ENCODE measurements at places on chromosomes 5 and 9.

GRCh38 chr5:74948031-74948546 is 81.9 kb upstream of the FAM169A start:
- no peak for DNase-seq

DNA sequence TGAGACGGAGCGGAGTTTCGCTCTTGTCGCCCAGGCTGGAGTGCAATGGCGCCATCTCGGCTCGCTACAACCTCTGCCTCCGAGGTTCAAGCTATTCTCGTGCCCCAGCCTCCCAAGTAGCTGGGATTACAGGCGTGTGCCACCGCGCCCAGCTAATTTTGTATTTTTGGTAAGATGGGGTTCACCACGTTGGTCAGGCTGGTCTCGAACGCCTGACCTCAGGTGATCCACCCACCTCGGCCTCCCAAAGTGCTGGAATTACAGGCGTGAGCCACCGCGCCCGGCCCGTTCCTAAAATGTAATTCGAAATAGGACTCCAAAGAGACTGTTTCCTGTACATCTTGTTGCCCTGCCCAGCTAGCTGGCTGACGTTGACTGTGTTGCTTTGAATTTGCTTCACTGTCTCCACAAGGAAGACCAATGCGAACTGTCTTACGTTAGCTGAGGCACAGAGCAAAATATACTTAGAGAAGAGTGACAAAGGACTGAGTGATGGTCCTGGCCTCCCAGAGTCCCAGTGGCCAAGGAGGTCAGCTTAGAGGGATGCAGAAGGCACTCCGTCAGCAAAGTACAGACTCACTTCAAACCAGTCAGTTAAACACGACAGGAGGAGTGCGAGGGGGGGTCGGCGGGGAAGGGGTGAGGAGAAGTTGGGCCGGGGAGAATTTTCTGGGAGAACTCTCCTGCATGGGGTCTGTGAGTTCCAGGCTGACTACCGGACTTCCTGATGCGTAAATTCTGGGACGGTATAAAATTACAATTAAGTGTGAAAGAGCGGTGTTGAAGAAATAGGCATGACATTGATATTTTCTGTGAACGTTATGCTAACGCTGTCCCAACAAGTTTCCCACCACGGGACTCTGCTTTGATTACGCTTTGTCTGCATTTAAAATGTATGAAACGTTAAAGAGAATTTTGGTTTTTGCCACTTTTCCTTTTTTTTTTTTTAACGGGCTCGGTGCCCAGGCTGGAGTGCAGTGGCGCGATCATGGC is 6.8 kb upstream of the TRIM41 start:
- DNase-seq, result no peak

DNA sequence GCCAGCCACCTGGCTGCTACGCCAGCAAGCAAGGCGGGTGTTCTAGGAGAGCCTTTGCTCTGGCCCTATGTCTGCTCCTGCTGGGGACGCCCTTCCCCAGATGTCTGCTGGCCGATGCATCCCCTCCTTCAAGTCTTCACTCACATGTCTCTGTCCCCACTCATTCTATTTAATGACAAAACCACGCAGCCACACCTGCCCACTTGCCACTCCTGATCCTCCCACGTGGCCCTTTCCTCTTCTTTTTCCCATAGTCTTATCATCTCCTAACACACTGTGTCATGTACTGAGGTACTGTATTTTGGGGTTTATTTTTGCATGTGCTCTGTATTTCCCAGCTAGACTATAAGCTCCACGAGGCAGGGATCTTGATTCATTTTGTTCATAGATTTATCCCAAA is 62.0 kb upstream of the HRH2 start:
- no peak for DNase-seq

DNA sequence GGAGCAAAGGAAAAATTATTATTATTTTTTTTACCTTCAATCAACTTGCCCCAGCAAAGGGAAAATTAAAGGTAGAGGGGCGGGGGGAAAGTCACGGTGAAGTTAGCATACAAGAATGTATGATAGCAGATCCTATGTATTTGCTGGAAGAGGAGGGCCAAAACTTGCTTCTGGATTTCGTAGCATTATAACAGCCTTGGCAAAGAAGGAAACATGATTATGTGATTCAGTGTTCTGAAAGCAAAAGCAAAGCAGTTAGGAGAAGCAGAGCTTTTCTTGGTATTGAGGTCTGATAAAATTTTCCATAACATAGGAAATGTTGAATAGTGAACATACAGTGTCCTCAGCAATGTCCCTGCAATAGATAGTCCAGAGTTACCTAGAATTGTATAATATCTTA is 32.4 kb downstream of the MAST4 start:
- DNase-seq, result no peak

- no peak for DNase-seq
Observed at GRCh38 chr5:27475063-27475462, 436.7 kb upstream of the CDH9 start.

- no peak for DNase-seq
Observed at GRCh38 chr9:20139763-20140290, 351.0 kb upstream of the SLC24A2 start.

- no peak for DNase-seq
Observed at GRCh38 chr9:109699019-109699418, 81.0 kb upstream of the PALM2AKAP2 start.

GRCh38 chr9:27471789-27472188 is 52.3 kb upstream of the IFNK start:
- DNase-seq, result no peak

DNA sequence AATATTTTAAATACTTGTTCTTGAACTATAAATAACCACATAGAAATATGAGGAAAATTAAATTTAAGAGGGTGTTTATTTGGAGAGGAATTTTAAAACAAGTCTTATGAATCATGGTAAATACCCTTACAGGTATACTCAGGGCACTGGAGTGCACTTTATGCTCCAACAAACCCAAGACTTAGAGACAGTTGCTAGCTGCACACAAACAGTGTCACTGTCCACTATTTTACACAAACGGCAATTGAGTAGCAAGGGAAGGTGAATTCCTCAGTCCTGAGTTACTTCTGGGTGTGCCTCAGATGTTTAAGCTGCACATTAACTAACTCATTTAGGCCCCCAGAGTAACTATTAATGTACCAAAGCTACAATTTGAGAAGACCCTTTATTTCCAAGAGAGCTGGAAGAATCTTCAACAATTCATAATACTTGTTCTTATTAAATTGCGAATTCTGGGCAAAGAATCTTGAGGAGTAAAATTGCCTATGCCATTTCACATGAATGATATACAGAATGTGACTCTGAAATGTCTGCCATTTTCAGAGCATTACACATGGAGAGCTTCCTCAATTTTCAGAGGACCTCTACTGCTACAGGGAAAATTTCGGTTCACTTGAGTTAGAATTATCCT is 371.2 kb downstream of the PDE4D start:
- DNase-seq, result no peak

GRCh38 chr5:167629634-167630033 is 661.8 kb upstream of the WWC1 start:
- DNase-seq, result no peak

DNA sequence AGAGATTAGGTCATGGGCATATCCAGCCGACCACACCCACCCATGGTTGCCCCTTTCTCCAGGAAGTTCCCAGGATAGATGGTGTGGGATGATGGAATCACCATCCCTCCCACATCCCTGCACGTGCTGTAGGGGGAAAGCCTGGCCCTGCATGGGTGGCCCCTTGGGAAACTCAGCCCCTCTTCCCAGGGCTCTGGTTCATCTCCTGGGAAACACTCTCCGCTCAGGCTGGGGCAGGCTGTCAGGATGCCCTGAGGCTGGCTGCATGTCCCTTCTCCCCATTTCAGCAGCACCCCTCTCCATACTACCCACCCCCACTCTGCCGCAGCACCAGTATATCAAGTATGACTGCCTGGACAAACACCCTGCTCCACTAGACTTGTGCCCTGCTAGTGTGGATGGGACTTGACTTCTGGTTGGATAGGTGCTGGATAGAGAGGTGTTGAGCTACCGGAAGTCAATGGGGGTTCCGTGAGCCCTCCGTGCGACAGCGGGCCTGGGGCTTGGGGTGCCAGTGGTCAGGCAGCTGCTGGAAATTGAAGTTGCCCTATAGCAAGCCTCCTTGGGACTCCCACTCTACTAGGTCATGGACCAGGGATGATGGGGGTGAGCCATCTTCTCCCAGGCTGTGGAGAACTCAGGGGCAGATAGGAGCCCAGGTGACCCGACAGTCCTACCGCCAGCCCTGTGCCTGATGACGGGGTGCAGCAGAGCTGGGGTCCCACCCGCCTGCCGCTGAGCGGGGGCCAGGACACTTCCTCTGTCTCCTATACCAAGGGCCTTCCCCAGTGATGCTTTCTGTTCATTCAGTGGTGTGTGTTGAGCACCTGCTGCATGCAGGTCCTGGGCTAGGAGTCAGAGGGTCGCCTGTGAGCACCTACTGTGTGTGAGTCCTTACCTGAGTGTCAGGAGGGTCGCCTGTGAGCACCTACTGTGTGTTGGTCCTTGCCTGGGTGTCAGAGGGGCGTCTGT is 69.4 kb upstream of the COL5A1 start:
- DNase-seq, result no peak

DNA sequence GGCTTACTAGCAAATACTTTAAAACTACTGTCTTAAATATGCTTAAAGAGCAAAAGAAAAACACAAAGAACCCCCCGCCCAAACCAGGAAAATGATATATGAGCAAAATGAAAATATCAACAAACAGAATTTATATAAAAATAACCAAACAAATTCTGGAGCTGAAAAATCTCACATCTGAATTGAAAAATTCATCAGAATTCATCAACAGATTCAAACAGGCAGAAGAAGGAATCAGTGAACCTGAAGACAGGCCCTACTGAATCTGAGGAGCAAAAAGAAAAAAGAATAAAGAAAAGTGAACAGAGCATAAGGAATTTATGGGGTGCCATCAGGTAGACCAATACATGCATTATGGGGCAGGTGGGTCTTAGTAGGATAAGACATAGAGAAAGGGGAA is 49.8 kb upstream of the SPTLC1 start:
- DNase-seq, result no peak

- DNase-seq, result no peak
Observed at GRCh38 chr9:91908293-91908623, 41.8 kb downstream of the ROR2 start.

GRCh38 chr9:109048822-109049221 is 35.5 kb upstream of the CTNNAL1 start:
- no peak for DNase-seq

DNA sequence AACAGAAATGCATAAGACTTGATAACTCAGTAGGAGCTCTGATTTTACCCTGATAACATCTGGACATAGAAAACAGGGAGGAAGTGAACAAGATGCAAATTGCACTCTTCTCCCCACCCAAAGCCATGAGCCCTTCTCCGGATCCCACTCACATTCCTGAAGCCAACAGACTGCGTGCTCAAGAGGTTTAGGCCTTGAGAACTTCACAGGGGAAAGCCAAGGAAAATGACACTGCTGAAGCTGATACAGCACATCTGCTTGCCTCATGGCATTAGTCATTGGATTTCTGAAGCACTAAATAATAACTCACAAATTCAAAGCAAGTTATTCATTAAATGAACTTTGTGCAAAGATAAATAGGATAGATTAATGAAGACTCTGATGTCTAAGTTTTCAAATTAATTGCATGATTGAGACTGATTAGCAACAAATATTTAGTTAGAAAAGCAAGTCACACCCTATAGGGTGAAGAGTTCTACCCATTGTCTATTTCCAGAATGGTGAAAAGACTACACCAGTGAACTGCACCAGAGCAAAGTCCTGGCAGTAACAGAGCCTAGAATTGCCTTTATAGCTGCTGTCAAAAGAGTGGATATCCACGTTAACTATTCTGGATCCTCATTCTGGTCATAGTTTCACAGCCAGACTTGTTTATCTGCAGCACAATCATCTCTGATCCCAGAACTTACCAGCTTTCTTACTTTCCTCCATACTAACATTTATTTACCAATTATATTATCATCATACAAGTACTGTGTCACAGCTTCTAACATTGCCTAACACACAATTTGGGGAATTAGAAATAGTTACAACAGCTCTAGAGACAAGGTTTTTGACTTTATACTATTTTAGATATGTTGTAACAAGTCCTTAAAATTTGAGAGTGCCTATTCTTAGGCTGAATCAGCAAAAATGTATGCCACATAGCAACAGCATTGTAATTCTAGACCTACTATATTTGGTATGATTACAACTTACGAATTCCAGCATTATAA is 432.1 kb upstream of the RGMB start:
- DNase-seq, result no peak

DNA sequence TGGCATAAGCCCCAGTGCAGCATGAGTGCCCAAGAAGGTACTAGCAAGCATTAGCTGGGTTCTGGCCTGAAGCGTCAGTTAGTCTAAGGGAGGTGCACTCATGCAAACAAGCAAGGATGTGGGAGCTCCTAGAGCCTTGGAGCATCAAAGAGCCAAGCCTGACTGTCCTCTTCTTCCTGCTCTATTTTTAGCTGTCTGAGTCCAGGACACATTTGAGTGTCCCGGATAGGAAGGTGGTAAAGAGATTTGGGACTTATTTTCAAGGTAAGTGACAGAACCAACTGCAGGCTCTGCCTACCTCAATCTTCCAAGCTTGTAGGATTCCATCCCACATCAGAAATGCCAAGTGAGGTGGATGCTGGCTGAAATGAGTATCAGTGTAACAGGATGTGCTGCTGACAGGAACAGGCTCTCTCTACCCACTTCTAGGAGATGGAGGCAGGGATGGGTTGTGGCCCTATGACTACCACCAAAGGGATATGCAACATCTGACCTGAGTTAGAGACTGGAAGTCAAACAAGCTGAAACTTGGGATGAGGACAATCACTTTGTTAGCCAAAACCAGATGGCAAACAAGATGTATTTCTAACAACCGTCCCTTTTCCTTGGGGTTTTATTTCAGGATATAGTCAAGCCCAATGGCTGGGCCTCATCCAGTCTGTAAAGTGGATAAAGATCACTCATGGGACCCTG is 15.1 kb downstream of the MACROH2A1 start:
- no peak for DNase-seq

DNA sequence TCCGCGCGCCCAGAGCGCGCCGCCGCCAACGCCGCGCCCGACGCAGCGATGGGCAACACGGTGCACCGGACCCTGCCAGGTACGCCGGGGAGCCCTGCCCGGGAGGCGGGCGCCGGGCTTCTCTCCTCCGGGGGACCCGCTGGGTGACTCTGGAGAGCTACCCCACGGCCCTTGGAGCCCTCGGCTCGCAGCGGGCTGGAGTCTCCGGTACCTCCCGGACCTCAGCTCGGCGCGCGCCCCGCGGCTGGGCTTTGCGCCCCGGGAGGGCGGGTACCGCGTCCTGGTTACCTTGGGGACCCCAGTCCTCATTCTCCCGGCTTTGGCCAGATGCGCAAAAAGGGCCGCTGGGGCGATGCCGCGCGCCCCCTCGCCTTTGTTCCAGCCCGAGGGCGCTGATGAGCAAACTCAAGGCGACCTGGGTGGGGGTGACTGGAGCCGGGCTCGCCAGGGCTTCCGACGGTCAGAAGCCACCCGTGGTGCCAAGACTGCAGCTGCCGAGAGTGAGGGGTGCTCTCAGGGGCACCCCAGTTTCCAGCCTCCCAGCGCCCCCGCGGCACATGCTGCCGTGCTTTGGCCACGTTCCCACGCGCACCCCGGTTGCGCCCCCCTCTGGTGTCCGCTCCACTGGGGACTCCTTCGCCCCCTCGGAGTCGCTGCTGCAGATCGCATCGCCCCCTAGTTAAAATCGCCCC is 442 bp downstream of the NEURL1B start:
- DNase-seq, result no peak

- DNase-seq, result no peak
Observed at GRCh38 chr5:55421074-55421529, 113.3 kb downstream of the MTREX start.

Data from CD14-positive monocyte (primary cell).